Stimulated activated CD4-positive, alpha-beta T cell treated with anti-CD3 and anti-CD28 coated beads, Interleukin-2, amount 100 ng/mL, for 48 hours (primary cell): ENCODE measurements at places on chromosomes 12 and 14.

- no peak for DNase-seq
Measured at GRCh38 chr14:66395300-66395699, 90.9 kb upstream of the CCDC196 start.

DNA sequence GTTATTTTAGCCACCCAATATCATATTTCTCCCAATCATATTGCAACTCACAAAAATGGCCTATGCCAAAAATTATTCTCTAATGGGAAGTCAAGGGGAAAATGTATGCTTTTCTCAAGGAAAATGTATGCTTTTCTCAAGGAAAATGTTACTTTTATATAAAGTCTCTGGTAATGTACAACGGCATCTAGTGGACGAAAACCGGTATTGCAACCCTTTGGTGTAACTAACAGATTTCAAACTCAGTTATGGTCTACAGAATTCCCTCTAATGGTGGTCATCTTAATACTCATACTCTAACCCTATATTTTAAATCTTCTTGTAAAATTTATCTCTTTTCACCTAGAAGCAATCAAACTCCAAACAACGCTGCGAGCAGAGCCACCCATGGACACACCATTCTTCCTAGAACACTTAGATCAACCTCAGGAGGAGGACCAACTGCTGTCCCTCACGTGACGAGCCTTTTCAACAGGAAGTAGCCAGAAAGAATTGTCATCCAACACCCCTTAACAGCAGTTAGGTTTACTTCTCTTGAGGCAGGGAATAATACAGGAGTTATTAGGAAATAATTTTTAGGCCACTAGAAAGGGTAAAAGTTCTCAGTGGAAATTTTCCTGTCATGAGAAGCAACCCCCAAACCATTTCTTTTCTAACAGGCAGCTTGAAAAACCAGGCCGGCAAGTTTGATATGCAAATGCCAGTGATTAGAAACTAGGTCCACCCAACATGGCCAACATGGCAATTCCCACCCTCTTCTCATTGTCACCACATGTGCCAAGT lies 20.1 kb downstream of the APOBEC1 start:
- DNase-seq: peak; percentile 21

DNA sequence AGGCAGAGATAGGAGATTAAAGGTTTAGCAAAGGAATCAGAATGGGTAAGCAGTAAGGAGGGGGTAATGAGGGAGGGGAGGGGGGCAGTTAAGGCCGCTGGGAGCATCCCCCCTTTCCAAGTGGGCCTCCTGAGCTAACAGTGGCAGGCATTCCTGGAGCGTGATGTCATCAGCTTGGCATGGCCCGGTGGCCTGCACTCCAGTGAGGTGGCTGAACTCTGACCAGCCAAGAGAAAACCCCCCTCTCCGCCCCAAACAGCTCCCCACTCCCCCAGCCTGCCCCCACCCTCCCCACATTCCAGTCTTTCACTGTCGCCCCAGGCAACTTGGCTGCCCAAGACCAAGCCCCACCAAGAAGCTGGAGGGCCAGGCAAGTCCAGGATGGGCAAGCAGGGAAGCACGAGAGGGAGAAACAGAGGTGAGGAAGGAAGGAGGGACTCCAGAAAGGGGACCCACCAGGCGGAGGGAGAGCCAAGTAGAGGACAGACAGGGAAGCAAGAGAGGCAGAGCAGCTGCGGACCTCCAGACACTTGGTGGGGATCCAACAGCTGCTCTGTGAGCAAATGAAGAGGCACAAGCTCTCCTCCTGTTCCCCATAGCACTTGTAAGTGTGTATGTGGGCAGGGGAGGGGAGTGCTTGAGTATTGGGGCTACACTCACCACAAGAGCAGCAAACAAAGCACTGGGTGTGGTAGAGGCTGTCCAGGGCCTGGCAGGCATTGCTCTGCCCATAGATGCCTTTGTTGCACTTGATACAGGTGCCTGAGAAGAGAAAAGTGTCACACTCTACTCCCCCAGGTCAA lies 4.5 kb downstream of the AJUBA start:
- no peak for DNase-seq

DNA sequence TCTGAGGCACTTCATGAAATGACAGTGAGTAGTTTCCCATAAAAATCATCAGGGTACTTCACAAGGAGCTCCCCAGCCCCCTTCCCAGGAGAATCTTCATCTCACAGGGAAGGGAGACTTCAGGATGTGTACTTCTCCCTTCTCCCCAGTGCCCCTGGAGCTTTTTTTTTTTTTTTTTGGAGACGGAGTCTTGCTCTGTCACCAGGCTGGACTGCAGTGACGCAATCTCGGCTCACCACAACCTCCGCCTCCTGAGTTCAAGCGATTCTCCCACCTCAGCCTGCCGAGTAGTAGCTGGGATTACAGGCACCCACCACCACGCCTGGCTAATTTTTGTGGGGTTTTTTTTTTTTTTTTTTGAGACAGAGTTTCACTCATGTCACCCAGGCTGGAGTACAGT lies 10.4 kb downstream of the ITPK1 start:
- no peak for DNase-seq

- no peak for DNase-seq
Measured at GRCh38 chr12:129844662-129845220, 59.1 kb downstream of the TMEM132D start.

- no peak for DNase-seq
Measured at GRCh38 chr12:63941166-63941800, 96.8 kb downstream of the SRGAP1 start.

DNA sequence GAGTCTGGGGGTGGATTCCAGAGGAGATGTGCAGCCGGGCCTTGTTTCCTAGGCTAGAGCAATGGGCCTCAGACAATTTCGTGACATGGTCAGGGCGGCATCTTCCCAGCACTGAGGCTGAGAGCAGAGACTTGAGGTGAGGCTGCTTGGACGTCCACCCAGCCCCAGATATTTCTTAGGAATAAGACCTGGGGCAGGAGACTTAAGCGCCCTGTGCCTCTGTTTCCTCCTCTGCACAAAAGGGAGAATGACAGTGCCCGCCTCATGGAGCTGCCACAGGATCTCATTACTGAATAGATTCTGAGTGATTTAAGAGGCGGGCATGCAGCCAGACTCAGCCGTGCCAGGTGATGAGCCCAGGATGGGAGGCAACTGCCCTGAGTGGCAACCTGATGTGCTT lies 297.9 kb upstream of the SFSWAP start:
- DNase-seq: no peak

DNA sequence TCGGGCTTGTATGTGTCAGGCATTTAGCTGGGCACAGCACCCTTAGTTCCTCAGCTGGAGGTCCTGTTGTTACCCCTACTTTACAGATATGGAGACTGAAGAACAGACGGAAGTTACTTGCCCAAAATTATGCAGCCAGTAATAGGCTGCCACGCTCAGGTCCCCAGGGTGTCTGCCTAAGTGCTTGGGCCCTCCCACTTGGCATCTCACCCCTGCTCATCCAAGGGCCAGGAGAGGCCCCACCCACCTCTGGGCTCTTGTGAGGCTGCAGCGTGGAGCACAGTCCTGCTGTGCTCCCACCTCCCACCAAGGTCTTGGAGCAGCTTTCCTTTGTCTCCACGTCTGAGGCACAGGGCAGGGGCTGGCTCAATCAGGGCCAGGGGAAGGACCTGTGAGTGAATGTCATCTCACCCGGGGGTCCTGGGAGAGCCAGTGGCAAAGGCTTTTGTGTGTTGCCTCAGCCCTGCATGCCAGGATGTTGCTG lies 64.6 kb downstream of the BEGAIN start:
- no peak for DNase-seq

DNA sequence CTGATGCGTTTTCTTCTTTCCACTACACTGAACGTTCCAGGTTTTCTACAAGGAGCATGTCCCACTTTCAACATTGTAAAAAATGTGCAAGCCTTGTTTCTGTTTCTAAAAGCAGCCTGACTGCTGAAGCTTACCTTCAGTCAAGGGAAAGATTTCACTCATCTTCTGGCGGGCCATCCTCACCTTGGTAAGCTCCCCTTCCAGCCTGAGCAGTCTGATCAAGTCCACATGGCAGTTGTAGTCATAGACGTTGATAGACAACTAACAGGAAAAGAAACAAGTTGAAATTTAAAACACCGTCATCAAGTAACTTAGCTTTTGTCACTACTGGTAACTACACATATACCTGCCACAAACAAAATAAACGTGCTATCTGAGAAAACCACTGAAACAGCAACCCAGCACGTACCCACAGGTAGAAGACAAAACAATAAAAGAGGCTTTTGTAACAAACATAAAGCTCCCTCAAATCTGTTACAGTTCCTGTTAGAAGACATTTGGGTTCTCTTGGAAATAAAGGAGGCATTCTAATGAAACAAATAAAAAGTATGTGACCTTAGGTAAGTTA lies 11.9 kb downstream of the SART3 start:
- no peak for DNase-seq

DNA sequence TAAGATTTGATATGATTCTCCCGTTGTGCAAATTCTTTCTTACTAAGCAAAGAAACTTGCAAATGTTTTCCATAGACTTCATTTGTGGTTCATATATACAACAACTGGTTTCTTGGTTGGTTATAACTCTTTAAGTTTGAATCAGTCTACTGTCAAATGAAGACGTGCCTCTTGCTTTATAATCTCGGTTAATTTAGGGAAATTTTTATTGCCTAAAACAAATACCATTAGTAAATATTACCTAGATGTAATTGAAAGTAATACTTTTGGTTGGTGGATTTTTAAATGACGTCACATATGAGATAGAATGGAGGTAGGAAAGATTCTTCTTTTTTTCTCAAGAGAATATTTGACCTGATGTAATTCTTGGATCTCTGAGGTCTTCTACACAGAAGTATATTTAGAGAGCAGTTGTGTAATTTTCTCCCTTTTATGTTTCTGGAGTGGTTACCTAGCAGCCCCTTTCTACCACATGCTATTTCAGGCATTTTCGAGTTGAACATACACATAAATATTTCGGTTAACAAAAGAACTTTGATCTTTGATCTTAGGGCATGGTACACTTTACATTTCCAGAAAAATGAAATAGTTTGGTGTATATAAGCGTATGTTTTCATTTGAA lies 1.7 kb downstream of the ATF7IP start:
- DNase-seq: no peak

DNA sequence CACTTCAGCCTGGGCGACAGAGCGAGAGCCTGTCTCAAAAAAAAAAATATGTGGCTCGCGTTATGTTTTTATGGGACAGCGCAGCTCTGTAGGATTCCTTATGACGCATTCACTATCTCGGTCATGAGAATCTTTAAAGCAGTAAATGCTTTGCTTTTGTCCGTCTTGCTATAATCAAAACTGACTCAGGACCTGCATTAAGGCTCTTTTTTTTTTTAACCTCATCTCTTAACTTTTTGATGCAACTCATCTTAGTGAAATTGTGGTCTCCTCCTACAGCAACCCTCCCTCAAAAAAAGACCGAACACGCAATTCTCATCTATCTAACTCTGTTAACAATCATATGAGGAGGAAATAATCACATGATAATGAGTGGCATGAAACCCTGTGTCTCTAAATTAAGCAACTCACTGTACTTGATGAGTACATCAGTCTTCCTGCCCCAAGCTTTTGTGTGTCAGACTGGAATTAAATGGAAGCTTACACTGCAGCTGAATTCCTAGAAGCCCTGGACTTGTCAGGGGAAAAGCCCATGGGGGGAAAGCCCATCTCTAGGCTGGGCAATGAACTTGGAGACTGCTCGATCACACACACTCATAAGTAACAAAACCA lies 4.3 kb downstream of the P2RX4 start:
- DNase-seq: no peak

DNA sequence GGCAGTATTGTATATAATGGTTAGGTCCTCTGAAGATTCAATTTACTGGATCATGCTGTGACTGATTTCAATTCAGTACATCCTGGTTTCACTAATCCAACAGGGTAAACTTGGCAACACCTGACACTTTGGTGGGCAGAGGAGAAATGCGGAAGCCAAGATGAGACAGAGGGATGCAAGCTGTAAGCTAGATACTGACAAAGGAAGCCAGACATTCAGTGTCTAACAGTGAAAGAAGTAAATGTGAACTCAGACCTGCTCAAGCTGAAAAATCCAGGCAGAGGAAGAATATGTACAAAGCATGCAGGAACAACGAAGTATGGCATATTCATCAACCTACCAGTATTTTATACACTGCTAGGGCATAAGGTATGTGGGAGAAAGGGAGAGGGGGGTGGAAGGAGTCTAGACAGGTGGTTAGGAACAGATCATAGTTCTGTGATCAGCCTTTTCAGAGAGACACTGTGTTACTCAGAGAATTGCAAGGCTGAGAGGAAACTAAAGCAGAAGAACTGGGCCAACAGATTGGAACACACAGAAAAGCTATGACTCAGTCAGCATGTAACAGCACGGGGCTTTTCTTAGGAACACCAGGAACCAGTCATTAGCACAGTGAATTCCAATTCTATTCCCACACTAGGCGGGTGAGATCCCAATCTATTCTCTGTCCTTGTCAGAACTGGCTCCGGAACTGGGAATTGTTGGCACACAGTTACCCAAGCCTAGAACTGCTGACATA lies 40.3 kb downstream of the NELL2 start:
- no peak for DNase-seq

DNA sequence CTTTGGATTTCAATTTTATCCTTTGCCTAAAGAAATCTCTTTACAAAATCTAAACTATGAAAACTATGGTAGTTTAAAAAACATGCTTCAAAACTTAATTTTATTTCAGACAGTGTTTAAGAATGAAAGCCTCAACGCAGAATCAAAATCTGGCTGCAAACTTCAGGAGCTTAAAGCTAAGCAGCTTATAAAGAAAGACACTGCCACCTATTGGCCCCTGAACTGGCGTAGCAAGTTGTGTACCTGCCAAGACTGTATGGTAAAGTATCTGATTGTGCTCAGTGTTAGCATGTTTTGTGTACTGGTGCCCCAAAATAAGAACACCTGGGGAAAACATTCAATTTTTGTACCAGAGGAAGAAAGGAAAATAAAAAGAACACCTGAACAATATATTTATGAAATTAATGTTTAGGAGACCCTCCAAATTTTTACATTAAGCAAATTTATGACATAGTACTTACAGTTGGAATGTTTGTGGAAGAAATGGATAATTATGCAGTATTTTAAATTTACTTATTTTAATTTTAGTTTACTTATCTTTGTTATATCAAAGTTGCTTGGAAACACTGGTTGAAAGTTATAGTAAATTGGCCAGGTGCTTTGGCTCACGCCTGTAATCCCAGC lies 12.2 kb downstream of the UBR7 start:
- no peak for DNase-seq

DNA sequence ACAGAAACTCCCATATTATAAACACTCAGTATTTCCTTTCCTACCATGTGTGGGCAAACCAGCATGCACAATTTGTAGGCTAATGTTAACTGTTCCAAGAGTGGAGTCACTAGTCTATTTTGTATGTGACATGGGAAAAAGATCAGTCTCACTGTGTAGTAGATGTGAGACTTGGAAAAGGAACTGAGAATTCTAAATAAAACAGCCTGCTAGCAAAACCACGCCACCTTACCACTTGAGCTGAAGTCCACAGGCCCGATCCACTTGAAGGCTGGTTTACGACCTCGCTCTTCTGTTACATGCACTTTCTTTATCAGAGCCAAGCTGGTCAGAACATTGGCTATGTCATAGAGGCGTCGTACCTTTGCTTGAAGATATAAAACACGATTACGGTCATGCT lies 22.5 kb downstream of the E2F7 start:
- no peak for DNase-seq

GRCh38 chr14:104442631-104443390 lies 136.8 kb upstream of the C14orf180 start:
- DNase-seq: no peak

- no peak for DNase-seq
Measured at GRCh38 chr14:60294411-60295069, 45.5 kb downstream of the PPM1A start.
